Activated CD8-positive, alpha-beta T cell treated with anti-CD3 and anti-CD28 coated beads for 36 hours (primary cell): ENCODE measurements at places on chromosomes 2 and 18.

DNA sequence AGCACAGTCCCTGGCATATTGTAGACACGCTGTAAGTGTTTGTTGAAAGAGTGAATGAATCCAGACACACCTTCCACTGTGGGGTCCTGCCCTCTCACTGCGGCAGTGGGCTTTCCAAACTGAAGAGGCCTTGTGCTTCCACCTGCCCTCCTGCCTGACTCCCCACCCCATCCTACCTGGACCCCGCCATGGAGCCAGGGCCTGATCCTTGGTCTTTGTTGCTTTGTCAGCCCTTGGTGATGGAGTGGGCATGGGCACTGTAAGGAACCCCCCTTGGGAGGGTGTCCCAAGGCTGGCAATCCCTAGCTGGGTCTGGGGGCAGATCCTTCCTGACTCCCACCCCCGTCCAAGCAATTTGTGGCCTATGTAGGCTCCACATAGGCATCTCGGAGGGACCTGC is 33.1 kb downstream of the KLHL29 start:
- no peak for DNase-seq

GRCh38 chr2:11753452-11753885 is 7.0 kb downstream of the LPIN1 start:
- peak; percentile 65 for DNase-seq

- DNase-seq: no peak
Observed at GRCh38 chr2:11556101-11556806, 22.4 kb downstream of the GREB1 start.

DNA sequence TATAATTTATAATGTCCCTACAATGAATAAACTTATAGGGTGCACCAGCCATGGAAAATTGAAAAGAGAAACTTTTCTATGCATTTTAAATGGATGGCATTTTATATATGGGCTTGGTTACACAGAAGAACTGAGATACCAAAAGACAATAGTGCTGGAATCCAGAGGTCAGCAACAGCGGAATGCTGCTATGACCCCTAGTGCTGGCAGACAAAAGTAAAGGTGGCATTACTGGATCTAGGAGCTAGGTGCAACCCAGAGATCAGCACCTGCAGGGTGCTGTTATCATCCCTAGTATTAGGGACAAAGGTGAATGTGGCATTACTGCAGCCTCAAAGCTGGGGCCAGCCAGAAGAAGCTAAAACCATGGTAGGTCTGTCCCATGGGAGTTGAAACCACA is 392.7 kb upstream of the ST6GAL2 start:
- DNase-seq: no peak

DNA sequence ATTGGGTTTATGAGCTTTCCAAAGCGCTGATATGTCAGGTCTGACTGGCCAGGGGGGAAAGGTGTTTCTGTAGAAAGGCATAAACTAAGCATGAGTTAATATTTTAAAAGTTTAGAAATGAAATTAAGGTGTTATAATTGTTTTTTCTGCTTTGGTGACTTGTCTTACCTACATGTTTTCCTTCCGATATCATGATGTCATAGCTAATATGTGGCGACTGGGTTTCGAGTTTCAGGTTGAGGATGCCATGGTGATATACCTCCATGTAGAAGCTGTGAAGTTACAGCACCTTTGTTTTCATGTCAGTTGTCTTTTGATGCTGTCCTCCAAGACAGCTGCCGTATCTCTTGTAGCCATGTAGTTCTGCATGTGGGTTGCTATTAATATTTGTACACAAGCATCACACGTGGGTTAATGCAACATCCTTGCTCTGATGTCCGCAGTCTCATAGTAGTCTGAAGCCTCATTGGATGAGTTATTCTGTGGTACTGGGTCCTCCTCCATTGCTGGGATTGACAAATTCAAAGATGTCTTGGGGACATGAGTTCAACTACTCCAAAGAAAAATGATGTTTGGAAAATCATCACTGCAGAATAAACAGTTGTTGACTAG is 230.6 kb downstream of the PRKCE start:
- no peak for DNase-seq

- DNase-seq: no peak
Observed at GRCh38 chr2:108623616-108624015, 89.3 kb downstream of the LIMS1 start.

GRCh38 chr18:12839526-12840196 is 44.4 kb downstream of the PTPN2 start:
- peak; percentile 65 for DNase-seq

DNA sequence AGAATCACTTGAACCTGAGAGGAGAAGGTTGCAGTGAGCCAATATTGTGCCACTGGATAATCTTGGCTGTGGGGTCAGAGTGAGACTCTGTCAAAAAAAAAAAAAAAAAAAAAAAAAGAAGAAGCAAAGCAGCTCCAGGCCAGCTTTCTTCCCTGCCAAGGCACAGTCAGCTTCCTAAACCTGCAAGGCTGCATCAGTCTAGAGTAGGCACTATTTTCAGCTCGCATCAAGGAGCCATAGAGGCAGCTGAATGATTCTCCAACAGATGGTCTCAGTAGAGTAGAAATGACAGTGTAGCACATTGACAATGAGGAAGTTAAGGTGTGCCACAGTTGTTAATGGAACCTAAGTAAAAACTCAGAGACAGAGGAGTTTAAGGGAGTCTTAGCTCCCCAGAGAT is 35.6 kb downstream of the BMP10 start:
- no peak for DNase-seq

- DNase-seq: no peak
Observed at GRCh38 chr2:132475615-132476014, 59.0 kb downstream of the GPR39 start.

- DNase-seq: no peak
Observed at GRCh38 chr2:133296401-133296800, 271.9 kb downstream of the NCKAP5 start.

- no peak for DNase-seq
Observed at GRCh38 chr2:76326636-76327035, 615.9 kb upstream of the GCFC2 start.

- DNase-seq: no peak
Observed at GRCh38 chr2:70936979-70937811, 1.5 kb downstream of the ATP6V1B1 start.

DNA sequence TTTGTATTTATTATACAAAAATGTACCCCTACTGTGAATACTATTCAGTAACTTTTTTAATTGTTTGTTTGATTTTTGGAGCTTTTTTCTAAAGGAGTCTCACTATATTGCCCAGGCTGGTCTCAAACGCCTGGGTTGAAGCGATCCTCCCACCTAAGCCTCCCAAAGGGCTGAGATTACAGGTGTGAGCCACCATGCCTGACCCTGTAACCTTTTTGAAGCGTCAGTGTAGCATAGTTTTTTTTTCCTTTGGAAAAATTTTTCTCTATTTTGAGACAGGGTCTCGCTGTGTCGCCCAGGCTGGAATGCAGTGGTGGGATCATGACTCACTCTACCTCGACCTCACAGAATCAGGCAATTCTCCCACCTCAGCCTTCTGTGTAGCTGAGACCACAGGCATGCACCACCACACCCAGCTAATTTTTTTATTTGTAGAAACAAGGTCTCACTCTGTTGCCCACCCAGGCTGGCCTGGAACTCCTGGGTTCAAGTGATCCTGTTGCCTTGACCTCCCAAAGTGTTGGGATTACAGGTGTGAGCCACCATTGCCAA is 2.0 kb downstream of the GMCL1 start:
- DNase-seq: no peak

- no peak for DNase-seq
Observed at GRCh38 chr2:221176667-221177066, 395.4 kb downstream of the EPHA4 start.

DNA sequence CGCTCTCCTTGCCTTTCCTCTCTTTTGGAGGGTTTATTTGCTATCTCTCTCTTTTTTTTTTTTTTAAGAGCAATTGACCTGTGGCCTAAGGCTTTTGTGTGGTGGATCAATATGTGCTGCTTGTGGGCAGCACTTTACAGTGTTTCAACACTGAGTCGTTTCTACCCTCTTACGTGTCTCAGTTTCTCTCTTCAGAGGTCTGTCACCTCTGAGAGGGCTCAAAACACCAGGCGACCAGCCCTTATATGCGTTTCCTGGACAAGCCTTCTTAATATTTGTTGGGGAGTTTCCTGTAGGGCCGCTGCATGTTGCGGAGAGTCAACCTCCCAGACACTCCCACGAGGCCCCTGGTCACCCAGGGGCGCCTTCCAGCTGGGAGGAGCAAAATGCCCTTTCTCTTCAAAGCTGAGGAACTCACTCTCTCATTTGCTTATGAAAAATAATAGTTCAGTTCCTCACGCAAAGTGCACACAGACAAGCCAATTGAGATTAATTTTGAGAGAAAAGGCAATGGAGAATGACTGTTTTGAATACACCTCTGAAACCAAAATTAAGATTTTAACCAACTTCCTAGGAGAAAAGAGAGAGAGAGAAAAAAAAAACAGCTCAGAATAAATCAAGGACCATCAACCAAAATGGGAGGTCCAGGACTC is 96.3 kb upstream of the B3GNT2 start:
- DNase-seq: no peak
